ENCODE measurements at places on chromosomes 3 and 15. TPM values are rescaled to one million over a fixed set of nuclear protein-coding genes. Genes with fewer than 3 reads are reported as not detected.

The COL6A5 gene
- not detected for total RNA-seq

The ATP6V1A gene
- total RNA-seq = 18.3 TPM

The ZBED2 gene
- 1.4 TPM for total RNA-seq

The ISG20 gene
- 5.3 TPM for total RNA-seq

The SMCO1 gene
- total RNA-seq = not detected

DNA sequence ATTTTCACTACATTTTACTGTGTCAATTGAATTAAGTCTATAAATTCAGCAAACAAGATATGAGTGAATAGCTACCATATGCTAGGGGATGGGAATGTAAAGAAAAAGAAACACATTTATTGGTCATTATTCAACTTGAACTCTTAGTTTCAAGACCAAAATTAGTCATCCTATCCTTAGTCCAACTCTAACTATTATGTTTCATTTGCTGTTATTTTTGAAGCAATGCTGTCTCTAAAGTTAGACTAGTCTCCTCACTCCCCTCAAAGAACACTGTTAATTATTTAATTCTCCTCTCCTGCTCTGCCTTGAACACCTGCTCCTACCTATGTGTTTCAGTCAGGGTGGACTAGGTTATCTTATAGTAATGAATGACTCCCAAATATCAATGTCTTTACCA lies 920.9 kb downstream of the TUSC7 start:
- no peak for DNase-seq

- DNase-seq = no peak
Observed at GRCh38 chr15:25587616-25588340, 149.0 kb upstream of the UBE3A start.

- no peak for DNase-seq
Observed at GRCh38 chr3:52225452-52226228, at the start of gene TLR9. TSS of gene TLR9 (minus strand) at chr3:52225645. CDS start at chr3:52225529, 116 bp downstream.

- DNase-seq = no peak
Observed at GRCh38 chr3:46205286-46205960, 2.7 kb downstream of the CCR1 start.

- DNase-seq = no peak
Observed at GRCh38 chr3:4938281-4938982, 40.8 kb upstream of the BHLHE40 start.

GRCh38 chr15:101180620-101181307 lies 71.1 kb downstream of the CHSY1 start:
- DNase-seq = no peak

DNA sequence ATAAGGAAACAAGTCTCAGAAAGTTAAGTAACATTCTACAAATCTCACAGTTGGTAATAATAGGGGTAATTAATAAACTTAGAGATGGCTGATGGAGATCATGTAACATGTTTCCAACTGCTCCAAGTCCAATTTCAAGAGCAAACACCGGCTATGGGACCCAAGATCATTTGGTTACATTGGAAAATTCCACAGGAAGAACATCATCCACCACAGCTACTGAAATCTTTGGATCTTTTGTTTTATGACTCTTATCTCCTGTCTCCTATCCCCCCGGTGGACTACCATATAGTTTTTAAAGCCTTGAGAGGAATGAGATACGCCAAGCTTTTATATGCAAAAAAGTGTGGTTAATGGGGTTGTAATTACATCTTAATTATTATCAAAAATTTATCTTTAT lies 216.1 kb downstream of the WNT5A start:
- no peak for DNase-seq

DNA sequence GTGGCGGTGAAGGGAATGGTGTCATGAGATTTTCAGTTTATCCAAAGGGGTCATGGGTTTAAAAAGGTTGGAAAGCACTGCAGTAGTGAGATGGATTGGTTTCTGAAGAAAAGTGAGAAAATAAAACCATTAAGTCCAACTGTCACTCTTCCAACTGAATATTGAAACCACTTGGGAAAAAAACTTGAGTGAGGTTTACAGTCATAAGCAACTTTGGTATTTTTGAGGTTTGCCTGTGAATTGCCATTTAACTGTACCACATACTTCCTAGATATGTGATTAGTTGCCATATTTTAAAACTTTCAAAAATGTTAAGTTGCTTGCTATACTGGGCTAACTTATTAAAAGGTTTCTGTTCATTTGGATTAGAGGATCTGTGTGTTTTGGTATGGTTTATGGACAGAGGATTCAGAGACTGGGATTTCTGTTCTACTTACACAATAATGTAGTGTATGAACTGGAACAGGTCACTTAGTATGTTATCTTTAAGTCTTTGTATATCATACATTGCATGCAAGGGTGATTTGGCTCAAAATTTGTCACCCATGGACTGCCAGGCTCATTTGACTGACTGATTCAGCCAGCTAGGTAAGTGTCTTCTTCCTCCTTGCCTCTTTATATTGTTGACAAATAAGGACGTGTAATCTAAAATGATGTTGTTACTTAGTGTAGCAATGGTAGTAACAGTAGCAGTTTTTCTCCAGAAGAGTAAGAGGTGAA lies 201.4 kb upstream of the EOMES start:
- no peak for DNase-seq

DNA sequence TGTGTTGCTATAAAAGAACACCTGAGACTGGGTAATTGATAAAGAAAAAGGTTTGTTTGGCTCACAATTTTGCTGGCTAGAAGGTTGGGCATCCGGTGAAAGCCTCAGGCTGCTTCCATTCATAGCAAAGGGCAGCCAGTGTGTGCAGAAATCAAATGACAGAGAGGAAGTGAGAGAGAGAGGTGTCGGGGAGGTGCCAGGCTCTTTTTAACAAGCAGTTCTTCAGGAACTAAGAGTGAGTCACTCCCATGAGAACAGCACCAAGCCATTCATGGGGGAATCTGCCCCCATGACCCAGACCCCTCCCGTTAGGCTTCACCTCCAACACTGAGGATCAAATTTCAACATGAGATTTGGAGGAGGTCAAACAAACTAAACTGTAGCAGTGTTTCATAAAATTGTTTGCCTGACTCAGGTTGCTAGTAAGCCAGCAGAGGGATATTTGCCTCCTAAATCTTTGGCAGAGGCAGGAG lies 4.5 kb upstream of the PARP15 start:
- DNase-seq = no peak

GRCh38 chr3:72618739-72619138 lies 229.5 kb downstream of the SHQ1 start:
- no peak for DNase-seq

GRCh38 chr3:20254268-20255117 lies 68.5 kb upstream of the SGO1 start:
- no peak for DNase-seq

- no peak for DNase-seq
Observed at GRCh38 chr3:114542359-114542758, 248.5 kb downstream of the TIGIT start.

DNA sequence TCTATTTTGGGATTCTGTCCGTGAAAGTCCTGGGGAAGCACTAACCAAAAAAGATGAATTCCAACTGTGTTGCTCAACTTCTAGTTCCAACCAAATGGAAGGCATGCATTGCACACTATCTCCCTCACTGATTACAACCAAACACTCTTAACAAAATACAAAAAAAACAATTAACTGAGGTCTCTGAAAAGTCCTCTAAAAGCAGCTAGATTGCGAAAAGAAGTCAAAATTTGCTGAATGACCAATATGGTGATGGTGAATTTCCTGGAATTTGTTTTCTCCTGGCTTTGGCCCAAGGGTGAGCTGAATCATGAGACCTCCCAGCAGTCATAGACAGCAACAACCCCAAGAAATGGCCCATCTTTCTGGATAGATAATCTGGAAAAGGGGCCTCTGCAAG lies 28.3 kb downstream of the CYP19A1 start:
- DNase-seq = no peak

All from ascending aorta (tissue), 2 donors.